ENCODE measurements at places on chromosomes 2 and 18. TPM values are rescaled to one million over a fixed set of nuclear protein-coding genes. Genes with fewer than 3 reads are reported as not detected.
A peak's percentile ranks its signal among the peaks of the same experiment; 100 is the strongest.

- H3K27ac ChIP-seq = no peak overlapping the region
- no peak overlapping the region for H3K4me3 ChIP-seq
- H3K4me1 ChIP-seq = no peaks in the 10 kb centered on the region
- DNase-seq = peak; percentile 32
- H3K27me3 ChIP-seq = peaks cover 10% of the 10 kb centered on the region
These were observed 96.7 kb downstream of the PMAIP1 start for GRCh38 chr18:59996370-59996966.

The CBLN2 gene
- total RNA-seq = not detected

GRCh38 chr2:148967578-148967977 is 70.9 kb upstream of the LYPD6B start:
- H3K4me3 ChIP-seq = no peak overlapping the region
- no peak for DNase-seq
- H3K4me1 ChIP-seq = no peaks in the 10 kb centered on the region
- no peak overlapping the region for H3K27ac ChIP-seq
- H3K36me3 ChIP-seq = no peaks in the 10 kb centered on the region
- no peaks in the 10 kb centered on the region for H3K27me3 ChIP-seq

DNA sequence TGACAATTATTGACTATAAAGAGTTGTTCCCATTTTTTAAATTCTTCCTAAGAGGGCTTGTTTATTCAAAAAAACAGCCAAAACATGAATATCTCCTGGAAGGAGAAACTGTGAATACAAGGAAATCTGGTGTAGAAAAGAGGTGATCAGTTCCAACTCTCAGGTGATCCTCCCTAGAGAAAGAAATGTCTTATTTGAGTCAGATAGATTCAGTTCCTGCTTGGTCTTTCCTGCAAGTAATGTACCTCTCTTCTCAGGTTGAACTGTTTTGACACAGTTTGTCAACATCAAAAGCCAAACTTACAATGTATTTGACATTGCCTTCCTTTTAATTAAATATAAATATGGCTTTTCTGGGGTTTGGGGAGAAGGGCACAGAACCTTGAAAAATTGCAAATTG is 567.4 kb downstream of the ARHGAP15 start:
- H3K4me1 ChIP-seq = no peaks in the 10 kb centered on the region
- DNase-seq = no peak
- no peak overlapping the region for H3K4me3 ChIP-seq
- H3K36me3 ChIP-seq = peaks cover 4% of the 10 kb centered on the region

DNA sequence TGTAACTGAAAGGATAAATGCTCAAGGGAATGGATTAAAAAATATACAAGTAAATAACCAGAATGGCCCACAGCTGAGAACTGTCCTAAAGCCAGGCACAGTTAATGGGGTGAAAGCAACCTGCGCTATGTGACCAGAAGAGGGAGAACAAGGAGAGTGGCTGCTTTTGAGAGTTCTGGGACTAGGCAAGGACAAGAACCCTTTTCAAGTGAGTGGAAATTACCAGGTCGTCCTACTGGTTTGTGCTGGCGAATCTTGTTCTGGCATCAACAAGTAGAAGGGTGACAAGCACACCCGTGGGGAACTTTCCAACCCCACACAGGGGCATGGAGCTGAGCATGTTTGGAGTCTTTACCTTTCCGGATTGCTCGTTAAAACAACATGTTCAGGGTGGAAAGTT is 82.8 kb downstream of the TMEM17 start:
- H3K27ac ChIP-seq = no peak overlapping the region
- no peaks in the 10 kb centered on the region for H3K36me3 ChIP-seq
- H3K27me3 ChIP-seq = peaks cover 5% of the 10 kb centered on the region
- H3K4me1 ChIP-seq = no peaks in the 10 kb centered on the region
- no peak for DNase-seq

DNA sequence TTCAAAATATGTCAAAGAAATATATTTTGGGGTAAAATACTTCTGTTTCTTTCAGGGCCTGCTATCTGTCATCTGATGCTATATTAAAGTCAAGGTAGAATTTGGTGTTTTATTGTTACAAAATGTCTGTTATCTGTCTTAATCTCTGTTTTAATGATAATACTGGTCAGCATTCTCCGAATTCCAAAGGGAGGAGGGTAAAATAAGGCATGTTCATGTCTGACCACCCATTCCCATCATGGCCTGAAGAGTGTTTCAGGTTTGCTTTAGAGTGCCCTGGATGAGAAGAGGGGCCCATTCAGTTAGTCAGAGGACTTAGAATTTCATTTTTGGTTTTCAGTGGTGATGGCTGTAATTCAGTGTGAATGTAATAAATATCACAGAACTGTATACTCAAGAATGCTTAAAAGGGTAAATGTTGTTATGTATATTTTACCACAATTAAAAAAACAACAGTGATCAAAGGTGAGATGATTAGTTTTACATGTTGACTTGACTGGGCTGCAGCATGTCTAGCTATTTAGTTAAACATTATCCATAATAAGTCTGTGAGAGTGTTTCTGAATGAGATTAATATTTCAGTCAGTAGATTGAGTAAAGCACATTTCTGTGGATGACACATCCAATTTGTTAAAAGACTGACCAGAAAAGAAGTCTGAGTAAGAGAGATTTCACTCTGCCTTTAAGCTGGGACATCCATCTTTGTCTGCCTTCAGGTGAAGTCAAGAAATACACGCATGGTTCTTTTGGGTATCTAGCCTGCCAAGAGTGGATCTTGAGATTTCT is 467.9 kb upstream of the SYT4 start:
- no peaks in the 10 kb centered on the region for H3K4me1 ChIP-seq
- H3K27me3 ChIP-seq = no peaks in the 10 kb centered on the region
- H3K4me3 ChIP-seq = no peak overlapping the region
- DNase-seq = no peak

GRCh38 chr2:218128781-218129457 is 3.1 kb downstream of the CXCR2 start:
- DNase-seq = no peak
- peaks cover 3% of the 10 kb centered on the region for H3K27me3 ChIP-seq
- H3K4me3 ChIP-seq = no peak overlapping the region
- no peak overlapping the region for H3K27ac ChIP-seq

The SLC38A11 gene
- total RNA-seq = not detected

The ANAPC1 gene
- total RNA-seq = 49.9 TPM

DNA sequence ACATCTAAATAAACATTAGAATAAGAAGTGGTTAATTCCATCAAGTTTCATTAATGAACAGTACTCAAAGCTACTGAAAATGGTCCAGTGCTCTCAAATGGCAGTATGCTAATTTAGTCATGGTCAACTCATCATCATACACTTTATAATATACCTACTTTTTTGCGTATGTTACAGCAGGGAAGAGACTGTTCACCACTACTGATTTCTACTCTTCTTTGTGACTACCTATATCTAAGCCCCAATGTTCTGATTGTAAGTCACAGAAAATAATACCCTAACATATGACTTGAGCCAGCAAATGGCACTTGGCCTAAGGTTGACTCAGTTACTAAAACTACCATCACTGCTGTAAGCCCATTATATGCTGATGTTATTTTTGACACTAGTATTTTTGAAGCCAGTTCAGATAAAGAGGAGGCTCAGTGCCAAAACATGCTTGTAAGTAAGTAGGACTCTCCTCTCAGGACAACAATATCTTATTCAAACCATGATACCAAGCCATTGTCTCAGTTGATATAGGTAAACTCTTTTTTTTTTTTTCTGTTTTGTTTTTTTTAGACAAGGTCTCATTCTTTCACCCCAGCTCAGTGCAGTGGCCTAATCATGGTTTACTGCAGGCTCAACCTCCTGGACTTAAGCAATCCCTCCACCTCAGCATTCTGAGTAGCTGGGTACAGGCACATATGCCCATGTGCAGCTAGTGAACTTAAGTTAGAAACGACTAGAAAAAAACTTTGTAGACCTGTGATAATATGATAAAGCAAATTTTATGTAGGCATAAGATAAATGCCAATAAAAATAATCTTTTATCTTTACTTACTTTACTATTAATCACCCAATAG is 266.9 kb downstream of the ZNF385B start:
- H3K27ac ChIP-seq = no peak overlapping the region
- DNase-seq = no peak
- no peaks in the 10 kb centered on the region for H3K4me1 ChIP-seq
- no peaks in the 10 kb centered on the region for H3K36me3 ChIP-seq

DNA sequence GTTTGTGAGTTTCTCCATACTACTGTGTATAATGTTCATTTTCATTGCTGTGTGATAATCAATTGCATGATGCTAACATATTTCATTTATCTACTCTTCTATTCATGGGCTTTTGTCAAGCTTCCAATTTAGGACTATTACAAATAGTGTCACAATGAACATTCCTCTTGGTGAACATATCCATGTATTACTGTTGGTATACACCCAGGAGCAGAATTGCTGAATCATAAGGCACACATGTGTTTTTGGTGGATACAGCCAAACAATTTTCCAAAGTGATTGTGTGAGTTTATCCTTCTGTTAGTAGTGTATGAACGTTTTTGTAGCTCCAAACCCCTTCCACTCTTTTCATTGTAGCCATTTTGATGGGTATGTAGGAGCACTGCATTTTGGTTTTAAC is 101.6 kb upstream of the COPS8 start:
- H3K4me3 ChIP-seq = no peak overlapping the region
- H3K36me3 ChIP-seq = no peaks in the 10 kb centered on the region
- peaks cover 4% of the 10 kb centered on the region for H3K27me3 ChIP-seq
- no peak overlapping the region for H3K27ac ChIP-seq
- no peak for DNase-seq
- H3K4me1 ChIP-seq = no peaks in the 10 kb centered on the region

DNA sequence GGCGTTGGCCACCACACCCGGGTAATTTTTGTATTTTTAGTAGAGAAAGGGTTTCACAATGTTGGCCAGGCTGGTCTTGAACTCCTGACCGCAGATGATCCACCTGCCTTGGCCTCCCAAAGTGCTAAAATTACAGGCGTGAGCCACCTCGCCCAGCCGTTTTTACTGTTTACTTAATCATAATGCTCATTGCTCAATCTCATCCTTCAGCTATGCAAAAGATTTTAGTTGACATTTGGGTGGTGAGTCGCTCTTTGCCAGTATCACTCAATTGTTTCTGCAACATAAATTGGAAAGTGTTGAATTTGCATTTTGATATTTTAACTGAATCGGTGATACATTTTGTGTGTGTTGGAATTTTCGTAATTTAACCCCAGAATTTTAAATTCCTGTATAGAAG is 7.8 kb upstream of the ZNF532 start:
- peaks cover 9% of the 10 kb centered on the region for H3K27me3 ChIP-seq
- DNase-seq = no peak
- no peak overlapping the region for H3K27ac ChIP-seq

DNA sequence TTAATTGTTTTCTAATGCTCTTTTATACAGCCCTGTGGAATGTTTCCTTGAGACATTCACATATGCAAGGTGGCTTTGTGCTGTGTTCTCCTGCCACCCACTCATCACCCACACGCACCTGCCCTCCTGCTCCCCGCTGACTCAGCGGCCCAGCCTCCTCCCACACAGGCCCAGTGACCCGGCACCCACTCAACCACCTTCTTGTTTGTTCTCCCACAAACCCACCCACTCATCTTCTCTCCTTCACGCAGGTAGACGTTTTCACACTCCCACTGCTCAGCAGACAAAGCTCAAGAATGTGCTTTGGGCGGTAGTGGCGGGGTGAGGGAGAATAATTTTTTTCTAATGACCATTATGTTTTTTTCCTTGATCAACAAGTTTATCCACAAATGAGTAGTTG is 28.6 kb upstream of the NEMP2 start:
- no peak for DNase-seq
- no peaks in the 10 kb centered on the region for H3K27me3 ChIP-seq
- H3K4me3 ChIP-seq = no peak overlapping the region
- no peaks in the 10 kb centered on the region for H3K36me3 ChIP-seq

- no peak for DNase-seq
- H3K36me3 ChIP-seq = no peaks in the 10 kb centered on the region
- H3K27ac ChIP-seq = no peak overlapping the region
- no peak overlapping the region for H3K4me3 ChIP-seq
- H3K4me1 ChIP-seq = peaks cover 12% of the 10 kb centered on the region
These were observed 47.4 kb downstream of the PSMG2 start for GRCh38 chr18:12750076-12750714.

DNA sequence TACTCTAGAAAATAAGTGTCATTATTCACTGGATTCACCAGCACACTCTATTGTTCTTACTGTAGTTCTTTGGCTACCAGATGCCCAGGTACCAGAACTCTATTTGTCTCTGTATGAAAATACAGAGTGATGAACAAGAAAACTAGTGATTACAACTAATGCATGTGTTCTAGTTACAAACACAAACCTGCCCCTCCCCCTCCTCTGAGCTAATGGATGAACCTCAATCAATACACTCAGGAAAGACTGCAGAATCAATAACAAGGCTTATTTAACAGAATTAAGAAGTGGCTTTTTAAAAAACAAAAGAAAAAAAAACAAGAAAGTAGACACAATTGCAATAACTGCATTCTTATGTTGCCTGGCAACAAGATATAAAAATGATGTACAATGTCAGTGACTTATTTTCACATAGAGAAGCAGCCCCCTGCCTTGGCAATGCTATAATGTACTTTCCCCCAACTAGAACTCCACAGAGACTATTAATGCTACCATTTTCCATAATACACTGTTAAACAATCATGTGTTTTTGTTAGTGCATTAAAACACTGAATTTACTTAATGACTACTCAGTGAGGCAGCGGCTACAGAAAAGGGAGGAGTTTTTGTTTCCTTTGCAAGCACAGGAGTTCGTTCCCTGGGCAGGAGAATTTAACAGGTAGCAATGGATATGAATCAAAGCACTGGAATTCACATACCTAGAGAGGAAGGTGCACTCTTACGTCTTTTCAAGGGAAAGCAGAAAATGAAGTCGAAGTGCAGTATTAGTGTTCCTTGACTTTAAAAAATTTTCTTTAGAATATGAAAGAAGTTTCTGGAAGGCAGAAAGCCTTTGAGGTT is 318.8 kb upstream of the REV1 start:
- no peak for DNase-seq
- no peaks in the 10 kb centered on the region for H3K27me3 ChIP-seq
- no peak overlapping the region for H3K4me3 ChIP-seq
- H3K27ac ChIP-seq = no peak overlapping the region
- no peaks in the 10 kb centered on the region for H3K36me3 ChIP-seq

GRCh38 chr18:29174891-29175290 is 998.0 kb upstream of the CDH2 start:
- DNase-seq = no peak
- no peaks in the 10 kb centered on the region for H3K27me3 ChIP-seq
- H3K4me3 ChIP-seq = no peak overlapping the region
- H3K4me1 ChIP-seq = no peaks in the 10 kb centered on the region
- no peaks in the 10 kb centered on the region for H3K36me3 ChIP-seq
